ENCODE measurements at places on chromosomes 2 and 18.

DNA sequence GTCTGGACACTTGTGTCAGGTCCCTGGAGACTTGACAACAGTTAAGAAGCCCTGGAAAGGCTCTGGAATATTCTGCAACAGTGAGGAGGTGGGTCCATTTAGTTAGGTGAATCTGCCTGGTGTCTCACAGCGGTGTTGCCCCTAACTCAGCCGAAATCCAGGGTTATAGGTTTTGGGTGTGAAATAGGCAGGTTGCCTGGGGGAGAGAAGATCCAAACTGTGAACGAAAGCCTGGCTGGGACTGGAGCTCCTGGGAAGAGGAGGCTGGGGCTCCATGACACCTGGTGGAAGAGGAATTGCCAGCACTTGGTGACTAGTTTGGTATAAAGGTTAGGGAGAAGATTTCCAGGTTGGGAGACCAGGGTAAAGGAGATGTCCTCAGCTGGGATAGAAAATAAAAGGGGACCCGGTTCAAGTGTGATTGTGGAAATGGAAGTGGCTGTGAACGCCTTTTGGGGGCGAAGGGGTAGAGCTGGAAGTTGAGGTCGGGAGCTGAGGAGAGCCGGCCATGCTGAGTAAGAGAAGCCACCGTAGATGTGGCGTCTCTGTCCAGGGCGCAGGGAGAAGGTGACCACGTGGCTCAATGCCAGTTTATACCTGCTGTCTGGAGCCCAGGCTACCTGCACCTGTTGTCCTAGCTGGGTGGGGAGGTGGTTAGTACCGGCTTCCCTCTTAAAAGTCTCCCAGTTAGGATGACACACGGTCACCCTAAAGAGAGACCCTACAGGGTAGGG lies 3.0 kb upstream of the GAREM2 start:
- DNase-seq, result no peak

DNA sequence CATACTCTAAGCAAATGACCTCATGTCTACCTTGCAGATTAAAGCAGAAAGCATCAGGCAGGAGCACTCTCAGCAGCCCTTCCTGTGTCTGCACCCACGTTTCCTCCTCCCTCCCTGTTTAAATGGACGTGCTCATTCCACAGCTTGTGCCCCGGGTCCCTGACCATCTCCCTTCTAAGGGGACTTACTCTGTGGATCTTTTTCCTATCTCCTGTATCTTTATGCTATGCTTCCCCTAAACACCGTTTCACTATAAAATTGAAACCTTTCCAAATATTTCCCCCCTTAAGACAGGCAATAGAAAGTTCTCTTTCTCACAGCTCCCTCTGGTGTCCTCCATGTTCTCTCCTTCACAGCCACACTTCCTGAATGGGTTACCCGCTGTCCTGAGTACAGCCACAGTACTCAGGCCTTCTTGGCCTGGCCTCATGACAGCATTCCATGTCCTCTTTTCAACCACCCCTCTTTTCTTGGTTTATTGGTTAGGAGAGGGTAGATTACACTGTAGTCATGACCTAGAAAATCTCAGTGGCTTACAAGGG lies 41.1 kb downstream of the TMEM185B start:
- DNase-seq, result no peak

DNA sequence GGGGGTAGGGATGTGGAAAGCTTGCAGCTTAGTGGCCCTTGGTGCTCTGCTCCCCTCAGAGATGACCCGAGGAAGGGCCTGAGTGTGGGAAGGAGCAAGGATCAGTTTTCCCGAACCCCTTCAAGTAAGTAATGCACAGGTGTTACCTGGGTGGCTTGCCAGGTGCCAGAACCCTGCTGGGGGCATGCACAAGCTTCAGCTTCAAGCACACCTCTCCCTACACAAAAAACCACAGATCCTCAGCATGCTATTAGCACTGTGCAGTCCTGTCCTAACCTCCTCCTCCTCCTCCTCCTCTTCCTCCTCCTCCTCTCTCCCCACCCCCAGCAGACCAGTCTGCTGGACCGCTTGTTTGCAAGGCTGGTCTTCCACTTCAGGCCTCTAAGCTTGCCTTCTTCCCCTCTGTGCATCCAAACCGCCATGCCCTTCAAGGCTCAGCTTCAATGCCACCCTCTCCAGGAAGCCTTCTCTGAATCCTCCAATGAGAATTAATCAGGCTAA lies 114.8 kb downstream of the ACAA2 start:
- no peak for DNase-seq

DNA sequence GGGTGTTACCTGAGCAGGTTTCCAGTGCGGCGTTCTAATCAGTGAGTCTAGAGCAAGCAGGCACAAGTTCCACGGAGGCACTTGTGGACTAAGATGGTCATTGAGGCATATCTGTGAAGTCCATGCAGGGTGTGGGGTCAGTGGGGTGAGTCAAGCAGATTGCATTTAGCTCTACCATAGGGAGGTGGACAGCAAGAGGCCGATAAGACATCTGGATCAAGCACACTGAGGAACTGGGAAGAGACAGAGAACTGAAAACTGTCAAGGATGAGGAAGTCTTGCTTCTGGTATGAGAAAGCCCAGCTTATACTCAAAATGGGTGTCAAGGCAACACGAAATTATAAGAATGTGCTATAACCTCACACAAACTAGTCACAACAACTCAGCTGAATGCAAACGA lies 61.2 kb upstream of the SLC39A10 start:
- no peak for DNase-seq

- DNase-seq, result no peak
Observed at GRCh38 chr2:144325086-144325485, 194.8 kb downstream of the ZEB2 start.

- no peak for DNase-seq
Observed at GRCh38 chr2:224630659-224631550, 45.7 kb upstream of the CUL3 start.

DNA sequence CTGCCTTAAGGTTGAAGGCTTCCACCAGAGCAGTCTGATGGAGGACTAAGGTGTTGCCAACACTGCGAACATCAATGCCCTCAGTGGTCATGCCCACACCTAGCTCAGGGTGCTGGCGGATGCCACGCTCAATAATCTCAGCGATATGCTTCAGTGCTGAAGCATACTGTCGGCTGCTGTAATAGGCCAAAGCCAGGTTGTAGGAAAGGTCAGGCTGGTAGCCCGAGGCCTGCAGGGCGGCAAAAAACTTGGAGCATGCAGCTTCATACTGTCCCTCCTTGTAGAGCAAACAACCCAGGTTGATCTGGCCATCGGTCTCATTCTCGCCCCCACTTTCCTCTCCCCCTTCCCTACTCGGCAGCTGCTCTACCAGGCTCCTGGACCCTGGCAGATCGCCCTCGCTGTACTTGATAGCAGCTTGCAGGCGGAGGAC lies 159.4 kb downstream of the AGPS start:
- no peak for DNase-seq

GRCh38 chr2:37877457-37878315 lies 47.4 kb upstream of the RMDN2 start:
- DNase-seq, result no peak

GRCh38 chr2:10658914-10659257 lies 30.9 kb downstream of the NOL10 start:
- no peak for DNase-seq

GRCh38 chr2:20985062-20985461 lies 58.8 kb downstream of the APOB start:
- no peak for DNase-seq

DNA sequence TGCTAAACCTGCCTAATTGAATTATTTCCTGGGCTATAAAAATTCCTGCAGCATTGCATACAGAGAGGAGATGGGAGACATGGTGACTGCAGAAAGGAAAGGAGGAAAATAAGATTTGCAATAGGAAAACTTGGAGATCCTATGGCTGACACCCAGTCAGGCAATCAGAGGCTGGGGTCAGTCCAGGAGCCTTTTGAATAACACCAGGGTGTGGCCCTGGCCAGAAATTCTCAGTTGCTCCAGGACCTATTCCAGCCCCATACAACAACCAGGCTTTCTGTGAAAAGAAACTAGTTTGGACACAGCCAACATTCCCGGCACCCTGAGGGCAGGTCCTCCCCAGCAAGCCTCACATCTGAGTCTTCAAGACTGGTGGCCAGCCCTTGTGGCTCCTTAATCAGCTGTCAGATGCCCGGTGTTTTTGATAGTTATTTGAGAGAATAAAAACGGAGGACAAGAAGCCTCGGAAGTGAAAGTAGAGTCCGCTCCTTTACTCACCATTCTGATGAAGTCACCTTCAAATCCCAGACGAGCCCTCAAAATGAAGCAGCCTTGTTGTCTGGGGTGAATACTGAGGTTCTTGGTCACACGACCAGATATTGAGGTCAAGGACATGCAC lies 31.1 kb upstream of the GMCL1 start:
- no peak for DNase-seq

DNA sequence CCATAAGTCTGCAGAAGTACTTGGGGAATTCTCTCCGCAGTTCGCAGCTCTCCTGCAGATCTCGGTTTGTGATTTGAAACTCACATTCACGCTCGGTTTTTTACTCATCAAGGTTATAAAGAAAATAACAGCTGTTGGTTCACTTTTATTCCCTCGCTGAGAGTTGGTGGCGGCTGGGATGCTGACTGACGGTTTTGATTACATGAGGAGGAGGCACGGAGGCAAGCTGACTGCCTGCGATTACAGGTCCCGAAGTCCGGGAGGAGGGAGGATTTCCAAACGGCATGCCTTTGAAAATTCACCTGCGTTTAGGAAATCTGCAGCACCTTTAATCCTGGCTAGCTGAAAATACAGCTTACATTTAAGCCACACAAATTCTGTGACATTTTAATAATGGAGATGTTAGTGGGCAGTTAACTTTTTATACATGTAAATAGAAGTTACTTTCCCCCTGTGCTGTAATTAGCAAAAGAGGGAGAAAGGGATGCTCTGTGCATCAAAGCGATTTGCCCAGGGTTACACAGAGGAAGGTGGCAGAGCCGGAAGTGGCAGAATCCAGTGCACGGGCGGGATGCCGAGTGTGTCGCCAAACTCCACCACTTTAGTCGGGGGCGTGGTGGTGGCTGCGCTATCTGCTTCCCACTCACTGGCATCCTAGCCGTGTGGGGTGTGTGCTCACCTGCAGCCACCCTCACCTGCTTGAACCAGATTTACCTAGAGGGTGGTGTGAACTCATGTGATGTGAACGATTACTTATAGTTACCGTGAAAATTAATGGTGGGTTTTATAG lies 14.7 kb downstream of the AGAP1 start:
- no peak for DNase-seq

GRCh38 chr2:310994-311393 lies 23.1 kb upstream of the ALKAL2 start:
- no peak for DNase-seq

GRCh38 chr2:134714228-134714627 lies 4.6 kb downstream of the TMEM163 start:
- DNase-seq, result no peak

DNA sequence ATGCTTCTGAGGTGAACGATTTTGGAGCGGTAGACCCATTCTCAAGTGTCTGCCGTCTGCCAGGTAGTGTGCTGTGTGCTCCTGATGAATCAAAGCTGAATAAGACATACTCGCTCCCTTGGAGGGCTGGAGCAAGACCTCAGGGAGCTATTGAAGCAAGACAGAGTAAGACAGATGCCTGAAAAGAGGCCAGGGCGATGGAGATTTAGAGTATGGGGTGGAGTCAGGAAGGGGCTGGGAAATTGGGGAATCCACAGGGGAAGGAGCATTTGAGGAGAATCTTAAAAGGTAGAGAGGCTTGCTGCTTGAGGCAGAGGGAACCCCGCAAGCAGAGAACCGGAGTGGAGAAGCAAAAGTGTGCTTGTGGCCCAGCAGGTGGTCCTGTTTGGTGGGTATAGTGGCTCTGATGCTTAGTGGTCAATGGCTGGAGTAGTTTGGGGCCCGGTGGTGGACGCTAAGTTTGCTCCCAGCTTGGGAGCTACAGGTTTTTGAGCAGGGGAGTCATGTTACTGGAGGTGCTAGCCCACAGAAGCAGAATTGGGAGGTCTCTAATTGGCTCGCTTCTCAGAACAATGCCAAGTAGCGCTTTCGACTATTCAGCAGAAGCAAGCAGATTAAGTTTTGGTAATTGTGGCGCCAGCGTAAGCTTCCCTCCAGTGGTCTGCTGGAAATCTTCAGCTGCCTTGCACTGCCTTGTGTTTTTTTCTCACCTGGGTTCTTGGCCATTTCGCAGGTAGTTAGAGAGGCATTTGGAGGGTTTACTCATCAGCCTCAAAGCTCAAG lies 2.0 kb downstream of the CNNM4 start:
- no peak for DNase-seq

- DNase-seq, result no peak
Observed at GRCh38 chr2:39138837-39139211, 18.0 kb upstream of the SOS1 start.

GRCh38 chr2:29786361-29786760 lies 135.0 kb downstream of the ALK start:
- DNase-seq, result no peak

- DNase-seq, result no peak
Observed at GRCh38 chr2:119579424-119580295, 35.4 kb downstream of the CFAP221 start.

GRCh38 chr2:43097644-43098408 lies 128.6 kb downstream of the ZFP36L2 start:
- DNase-seq, result no peak

GRCh38 chr2:143840194-143840593 lies 679.7 kb downstream of the ZEB2 start:
- DNase-seq, result no peak

- DNase-seq, result no peak
Observed at GRCh38 chr2:153416071-153416470, 62.5 kb downstream of the RPRM start.

DNA sequence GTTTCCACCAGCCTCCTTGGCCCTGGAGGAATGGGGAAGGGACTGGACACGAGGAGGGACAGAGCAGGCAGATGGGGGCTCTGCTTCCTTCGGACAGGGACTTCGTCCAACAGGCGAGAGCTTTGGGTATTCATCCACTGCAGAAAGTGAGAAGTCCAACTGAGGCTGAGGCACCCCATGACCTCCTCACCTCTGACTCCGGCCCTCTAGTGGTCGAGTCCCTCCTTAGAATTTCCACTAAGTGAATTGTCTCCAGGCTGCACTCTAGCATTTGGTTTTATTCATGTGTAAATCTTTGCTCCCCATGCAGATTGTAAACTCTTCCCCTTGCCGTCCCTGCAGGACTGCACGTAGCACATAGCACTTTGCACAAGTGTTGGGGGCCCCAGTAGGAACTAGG lies 75.6 kb downstream of the TMEM247 start:
- DNase-seq, result no peak

GRCh38 chr18:10312326-10313015 lies 142.0 kb upstream of the APCDD1 start:
- DNase-seq, result no peak

DNA sequence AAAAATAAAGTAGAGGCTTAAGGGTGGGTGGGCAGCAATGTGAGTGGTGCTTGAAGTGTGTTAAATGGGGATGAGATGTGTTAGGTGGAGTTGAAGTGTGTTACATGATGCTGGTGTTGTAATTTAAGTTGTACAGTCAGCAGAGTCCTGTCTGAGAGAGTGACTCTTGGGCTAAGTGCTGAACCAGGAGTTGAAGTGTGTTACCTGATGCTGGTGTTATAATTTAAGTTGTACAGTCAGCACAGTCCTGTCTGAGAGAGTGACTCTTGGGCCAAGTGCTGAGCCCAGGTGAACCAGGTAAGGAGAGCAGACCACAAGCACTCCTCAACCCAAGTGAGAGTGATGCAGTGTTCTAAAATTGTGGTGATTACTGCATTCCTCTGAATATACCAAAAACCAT lies 40.6 kb downstream of the LCLAT1 start:
- DNase-seq, result no peak

- no peak for DNase-seq
Observed at GRCh38 chr2:39379643-39380524, 57.2 kb downstream of the MAP4K3 start.

- no peak for DNase-seq
Observed at GRCh38 chr2:26430826-26431225, 29.1 kb downstream of the DRC1 start.

- peak; percentile 23 for DNase-seq
Observed at GRCh38 chr2:106030287-106031268, 163.5 kb downstream of the UXS1 start.

- DNase-seq, result no peak
Observed at GRCh38 chr18:79506191-79507075, 110.7 kb downstream of the NFATC1 start.

All from stimulated activated CD8-positive, alpha-beta memory T cell treated with anti-CD3 and anti-CD28 coated beads, Interleukin-7, amount 100 ng/mL, for 48 hours (primary cell).